Stimulated activated CD4-positive, alpha-beta T cell treated with anti-CD3 and anti-CD28 coated beads, Interleukin-15, amount 100 ng/mL, for 1 hour (primary cell): ENCODE measurements at places on chromosomes 3 and 15.

- DNase-seq: no peak
These were observed 19.9 kb downstream of the UBR1 start for GRCh38 chr15:43085921-43086320.

DNA sequence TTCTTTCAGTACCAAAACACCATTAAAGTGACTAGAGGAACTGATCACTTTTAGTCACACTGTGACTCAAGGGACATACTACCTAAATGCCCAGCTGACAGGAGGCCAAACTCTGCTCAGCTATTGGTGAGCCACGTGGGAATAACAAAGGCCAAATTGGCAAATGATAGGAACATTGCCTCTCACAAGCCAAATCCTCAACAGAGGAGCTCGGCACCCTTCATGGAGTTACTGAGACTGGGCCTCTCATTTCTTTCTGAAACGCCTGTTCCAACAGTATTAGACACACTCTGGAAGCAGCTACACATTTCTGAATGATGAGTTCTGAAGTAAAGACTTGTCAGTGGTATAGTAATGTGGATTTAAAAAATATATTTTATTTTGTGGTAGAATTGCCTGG is 166.0 kb upstream of the COL8A1 start:
- DNase-seq: no peak

DNA sequence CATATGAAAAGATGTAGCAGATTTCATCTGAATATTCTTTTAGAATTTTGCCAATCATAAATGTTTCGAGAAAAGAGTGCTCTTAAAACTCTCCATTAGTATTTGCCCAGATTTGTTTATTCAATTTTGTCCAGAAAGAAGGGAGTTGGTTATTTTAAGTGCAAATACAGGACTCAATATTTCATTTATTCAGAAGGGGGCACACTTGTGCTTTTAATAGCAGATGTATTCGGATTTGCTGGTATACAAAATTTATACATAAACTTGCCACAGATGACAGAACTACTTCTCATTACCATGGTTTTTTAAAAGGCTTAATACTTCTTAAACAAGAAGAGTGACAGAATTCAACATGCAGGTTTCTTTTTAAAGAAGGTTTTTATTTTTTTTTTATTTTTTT is 69.8 kb upstream of the GRM7 start:
- DNase-seq: no peak

- DNase-seq: no peak
These were observed 59.1 kb upstream of the RASA2 start for GRCh38 chr3:141427764-141428163.

- DNase-seq: no peak
These were observed 2.7 kb downstream of the RAB8B start for GRCh38 chr15:63191895-63192618.

- DNase-seq: no peak
These were observed 976 bp upstream of the ABTB1 start for GRCh38 chr3:127671523-127672428.

DNA sequence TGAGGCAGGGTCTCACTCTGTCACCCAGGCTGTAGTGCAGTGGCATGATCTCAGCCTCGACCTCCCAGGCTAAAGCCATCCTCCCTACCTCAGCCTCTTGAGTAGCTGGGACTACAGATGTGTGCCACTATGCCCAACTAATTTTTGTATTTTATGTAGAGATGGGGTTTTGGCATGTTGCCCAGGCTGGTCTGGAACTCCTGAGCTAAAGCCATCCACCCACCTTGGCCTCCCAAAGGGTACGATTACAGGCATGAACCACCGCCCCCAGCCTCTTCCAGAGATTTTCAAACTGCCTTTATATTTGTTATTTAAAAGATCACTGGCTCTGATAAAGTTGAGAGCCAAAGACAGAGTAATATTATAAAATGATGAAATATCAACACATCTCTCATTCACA is 37.3 kb downstream of the BSN start:
- no peak for DNase-seq

GRCh38 chr3:112390783-112391641 is 58.1 kb downstream of the CD200 start:
- no peak for DNase-seq

GRCh38 chr3:181567311-181568075 is 144.2 kb upstream of the SOX2 start:
- no peak for DNase-seq

DNA sequence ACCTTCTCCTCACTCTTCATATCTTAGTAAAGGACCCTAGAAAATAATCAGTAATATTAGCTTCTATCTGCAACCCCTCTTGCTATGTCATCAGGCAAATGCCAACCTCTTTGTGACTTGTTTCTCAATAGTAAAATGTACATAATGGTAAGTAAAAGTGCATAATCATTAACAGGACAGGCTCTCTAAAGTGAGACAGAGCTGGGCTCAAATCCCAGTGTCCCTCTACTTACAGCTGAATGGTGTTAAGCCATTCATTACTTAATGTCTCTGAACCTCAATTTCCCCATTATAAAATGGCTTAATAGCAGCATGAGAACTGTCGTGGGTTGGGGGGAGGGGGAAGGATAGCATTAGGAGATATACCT is 62.6 kb upstream of the ATP11B start:
- no peak for DNase-seq

- no peak for DNase-seq
These were observed 36.4 kb downstream of the SSUH2 start for GRCh38 chr3:8608041-8608790.

- DNase-seq: no peak
These were observed 1.1 kb upstream of the RBMS3 start for GRCh38 chr3:29279806-29280205.

DNA sequence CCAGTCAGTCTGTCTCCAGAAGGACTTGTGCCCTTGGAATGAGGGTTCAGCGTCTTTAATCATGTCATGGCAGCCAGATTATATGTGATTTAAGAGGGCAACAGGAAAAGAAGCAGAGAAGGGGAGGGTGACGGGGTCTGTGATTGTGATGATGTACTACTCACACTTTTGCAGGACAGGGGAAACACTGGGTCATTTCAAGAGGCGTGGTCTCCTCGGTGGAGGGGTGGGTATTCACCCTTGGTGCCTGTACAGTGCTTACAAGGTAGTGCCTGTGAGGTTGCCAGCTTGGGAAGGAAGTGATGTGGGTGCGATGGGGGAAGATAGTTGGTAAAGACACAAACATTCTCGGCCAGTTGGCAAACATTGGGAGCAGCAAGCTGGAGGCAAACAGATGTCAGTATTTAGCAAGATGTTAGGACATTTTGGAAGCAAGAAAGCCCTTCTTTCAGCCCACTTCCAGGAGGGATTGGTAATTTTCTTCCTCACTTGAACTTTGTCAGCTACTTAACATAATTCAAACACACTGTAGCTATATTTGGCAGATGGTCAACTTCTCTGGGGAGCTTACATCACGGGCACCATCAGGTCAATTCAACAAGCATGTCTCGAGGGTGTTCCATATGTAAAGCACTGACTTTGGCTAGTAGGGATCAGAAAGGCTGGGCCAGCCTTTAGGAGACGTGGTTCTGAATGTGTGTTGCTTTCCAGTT is 71.4 kb upstream of the ROPN1 start:
- DNase-seq: no peak

- no peak for DNase-seq
These were observed 99.4 kb upstream of the DLG1 start for GRCh38 chr3:197397838-197398237.

GRCh38 chr15:57167821-57168395 is 208.4 kb upstream of the CGNL1 start:
- no peak for DNase-seq

GRCh38 chr15:78399091-78399490 is 38.9 kb upstream of the IREB2 start:
- no peak for DNase-seq

GRCh38 chr15:66633041-66633937 is 67.5 kb upstream of the LCTL start:
- no peak for DNase-seq

DNA sequence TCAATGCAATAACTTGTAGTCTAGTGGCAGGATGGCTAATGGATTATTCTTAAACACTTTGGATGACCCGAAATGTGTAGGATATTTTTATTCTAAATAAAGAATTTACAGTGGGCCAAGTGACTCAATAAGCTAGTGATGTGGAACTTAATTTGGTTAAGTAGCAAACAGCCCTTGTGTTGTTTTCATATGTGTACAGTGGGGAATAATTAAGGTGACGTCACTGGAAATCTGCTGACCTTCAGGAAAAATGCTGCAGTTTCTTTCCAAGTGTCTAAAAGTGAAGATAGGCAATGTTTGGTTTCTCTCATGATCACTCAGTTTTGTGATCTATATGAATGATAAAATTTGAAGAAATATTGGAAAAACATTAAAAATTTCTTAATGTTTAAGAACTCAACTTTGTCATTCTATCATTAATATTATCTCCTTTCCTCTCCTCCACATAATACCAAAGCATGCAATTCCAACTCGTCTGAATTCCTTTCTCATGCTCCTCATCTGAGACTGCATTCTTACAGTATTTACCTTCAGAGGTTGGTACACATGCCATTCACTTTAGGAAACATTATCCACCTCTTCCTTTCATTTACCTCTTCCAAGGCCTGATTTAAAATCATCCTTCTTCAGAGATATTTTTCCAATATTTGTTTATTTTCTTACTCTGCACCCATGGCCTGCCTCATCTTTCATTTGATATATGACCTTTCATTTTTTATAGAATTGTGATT is 414.6 kb upstream of the ARPP21 start:
- DNase-seq: no peak

DNA sequence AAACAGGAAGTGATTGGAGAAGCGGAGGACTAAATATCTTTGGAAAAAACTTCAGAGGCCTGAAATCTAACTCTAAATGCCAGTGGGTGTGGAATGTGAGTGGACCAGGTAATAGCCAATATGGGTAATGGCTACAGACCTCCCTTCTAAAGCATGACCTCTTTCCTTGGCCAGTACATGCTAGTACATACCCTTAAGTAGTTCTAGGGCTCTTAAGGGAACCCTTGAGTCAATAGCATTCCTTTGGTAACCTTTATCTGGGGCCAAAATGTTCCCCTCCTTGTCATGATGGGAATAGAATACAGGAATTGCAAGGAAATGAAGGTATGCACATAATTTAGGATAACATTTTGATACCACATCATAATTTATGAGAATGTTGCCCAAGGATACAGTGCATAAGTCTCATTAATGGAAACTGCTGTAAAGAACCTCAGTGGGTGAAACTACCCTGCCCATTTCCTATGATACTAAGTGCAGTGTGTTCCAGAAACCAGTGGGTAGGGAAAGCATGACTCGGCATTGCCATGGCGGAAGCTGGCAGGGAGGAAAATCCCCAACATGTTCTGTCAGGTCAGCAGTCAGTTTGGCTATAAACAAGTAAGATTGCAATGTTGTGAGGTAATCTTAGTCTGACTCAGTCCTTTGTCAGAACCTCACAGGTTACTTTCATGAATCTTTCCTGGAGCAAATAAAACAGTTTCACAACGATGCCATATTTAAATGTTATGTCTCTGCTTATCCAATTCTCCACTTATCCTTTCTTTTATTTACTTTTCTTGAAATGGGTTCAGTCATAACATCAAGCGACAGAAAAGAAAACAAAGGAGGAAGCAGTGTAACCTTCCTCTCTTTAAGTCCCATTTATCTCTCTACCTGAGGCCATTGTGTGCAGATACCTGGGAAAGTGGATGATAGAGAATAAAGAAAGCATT is 23.5 kb upstream of the RAP2B start:
- no peak for DNase-seq

DNA sequence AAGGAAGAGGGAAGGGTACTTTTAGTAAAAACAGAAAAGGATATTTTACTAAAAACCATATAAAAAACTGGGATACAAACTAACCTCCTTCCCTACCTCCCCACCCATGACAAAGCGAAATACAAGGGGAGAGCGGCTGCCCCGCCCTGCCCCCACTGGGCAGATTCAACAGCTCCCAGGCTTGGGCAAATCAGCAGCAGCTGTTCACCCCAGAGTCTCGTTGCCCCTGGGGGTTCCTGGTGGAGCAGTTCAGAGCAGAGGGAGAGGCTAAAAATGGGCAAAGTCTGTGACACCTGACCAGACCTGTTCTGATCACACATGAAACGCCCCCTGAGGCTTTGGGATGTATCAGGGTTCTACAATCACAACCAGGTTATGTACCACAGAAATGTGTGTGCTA is 2.5 kb upstream of the ETFA start:
- no peak for DNase-seq

GRCh38 chr15:82139823-82140268 is 94.0 kb upstream of the MEX3B start:
- no peak for DNase-seq

GRCh38 chr15:77991029-77991406 is 86.5 kb downstream of the TBC1D2B start:
- DNase-seq: no peak

DNA sequence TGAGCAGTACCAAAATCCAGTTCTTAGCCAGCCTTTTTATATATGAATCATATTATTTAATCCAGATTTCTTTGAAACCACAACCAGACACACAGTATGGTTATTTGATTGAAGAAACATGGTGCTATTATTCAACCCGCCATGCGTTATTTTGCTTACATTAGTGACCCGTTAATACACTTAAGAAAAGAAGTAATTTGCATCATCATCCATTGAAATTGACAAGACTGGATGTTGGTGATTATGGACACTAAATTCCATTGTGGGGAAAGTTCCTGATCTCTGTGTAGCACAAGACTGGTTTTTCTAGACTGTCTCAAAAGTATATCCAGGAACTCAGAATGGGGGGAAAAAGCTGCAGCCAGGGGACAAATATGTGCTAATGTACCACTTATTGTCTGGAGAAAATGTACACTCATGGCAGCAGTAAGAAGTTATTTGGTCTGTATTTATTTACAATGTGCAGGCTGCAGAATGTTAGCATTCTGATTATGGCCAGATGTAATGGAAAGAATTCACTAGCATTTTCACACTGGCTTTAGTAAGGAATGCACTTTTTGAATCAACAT is 80.3 kb downstream of the FILIP1L start:
- no peak for DNase-seq

DNA sequence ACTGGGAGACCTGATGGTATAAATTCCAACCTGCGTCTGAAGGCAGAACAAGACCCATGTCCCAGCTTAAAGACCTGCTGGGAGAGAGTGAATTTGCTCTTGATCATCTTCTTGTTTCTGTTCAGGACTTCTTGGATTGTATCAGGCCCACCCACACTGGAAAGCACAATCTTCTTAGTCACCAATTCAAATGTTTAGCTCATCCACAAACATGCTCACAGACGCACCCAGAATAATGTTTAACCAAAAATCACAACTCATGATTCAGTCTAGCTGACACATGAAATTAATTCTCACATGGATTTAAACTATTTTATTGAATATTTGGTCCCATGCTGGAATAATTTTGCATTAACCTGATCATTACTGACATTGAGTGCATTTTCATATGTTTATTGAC is 37.8 kb upstream of the GOLGA6L2 start:
- no peak for DNase-seq
